ENCODE measurements at places on chromosomes 11 and 22.

DNA sequence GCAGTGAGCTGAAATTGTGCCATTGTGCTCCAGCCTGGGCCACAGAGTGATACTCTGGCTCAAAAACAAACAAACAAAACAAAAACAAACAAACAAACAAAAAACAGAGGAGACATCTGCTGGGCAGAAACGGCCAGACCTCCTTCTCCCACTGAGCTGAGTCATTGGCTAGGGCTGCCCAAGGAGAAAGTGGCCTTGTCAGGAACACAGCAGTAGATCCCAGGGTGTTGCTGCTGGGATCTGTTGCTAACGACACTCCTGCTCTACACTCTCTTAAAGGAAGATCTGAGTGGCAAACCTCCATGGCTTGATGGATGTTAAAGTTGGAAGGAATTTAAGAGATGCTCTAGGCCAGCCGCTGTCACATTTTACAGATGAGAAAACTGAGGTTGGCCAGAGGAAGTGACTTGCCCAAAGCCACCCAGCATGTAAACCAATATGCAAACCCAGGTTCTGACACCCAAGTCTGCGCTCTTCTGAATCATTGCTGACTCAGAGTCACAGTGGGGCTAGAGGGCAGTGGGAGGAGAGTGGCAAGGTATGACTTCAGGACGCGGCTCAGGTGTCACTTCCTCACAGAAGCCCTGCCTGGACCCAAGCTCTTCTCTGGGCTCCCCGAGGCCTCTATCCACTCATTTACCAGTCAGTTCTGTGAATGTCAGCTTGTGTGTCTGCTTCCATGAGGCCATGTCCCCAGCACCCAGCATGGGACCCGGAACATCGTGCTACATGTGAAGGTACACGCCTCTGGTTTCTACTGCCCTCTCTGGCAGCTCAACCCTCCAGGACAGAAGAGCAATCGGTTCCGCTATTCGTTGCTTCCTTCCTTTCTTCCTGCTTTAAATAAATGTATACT, 11.3 kb upstream of the GDPD5 start:
- DNase-seq: no peak

- no peak for DNase-seq
Measured at GRCh38 chr11:109304159-109304558, 117.8 kb upstream of the C11orf87 start.

DNA sequence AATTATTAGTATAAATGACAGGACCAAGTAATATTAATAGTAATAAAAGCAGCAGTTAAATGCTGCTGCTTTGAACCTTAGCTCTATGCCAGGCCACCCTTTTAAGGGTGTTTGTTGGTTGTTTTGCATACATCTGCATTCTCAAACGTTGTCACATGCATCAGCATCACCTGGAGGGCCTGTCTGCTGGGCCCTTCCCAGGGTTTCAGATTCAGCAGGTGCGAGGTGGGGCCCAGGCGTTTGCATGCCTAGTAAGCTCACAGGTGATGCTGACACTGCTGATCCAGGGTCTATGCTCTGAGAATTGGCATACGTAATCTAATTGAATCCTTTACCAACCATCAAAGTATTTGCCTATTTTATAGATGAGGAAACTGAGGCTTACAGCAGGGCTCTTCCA, 246.5 kb downstream of the CADM1 start:
- DNase-seq: no peak

- no peak for DNase-seq
Measured at GRCh38 chr11:111582881-111583280, 19.4 kb upstream of the SIK2 start.

DNA sequence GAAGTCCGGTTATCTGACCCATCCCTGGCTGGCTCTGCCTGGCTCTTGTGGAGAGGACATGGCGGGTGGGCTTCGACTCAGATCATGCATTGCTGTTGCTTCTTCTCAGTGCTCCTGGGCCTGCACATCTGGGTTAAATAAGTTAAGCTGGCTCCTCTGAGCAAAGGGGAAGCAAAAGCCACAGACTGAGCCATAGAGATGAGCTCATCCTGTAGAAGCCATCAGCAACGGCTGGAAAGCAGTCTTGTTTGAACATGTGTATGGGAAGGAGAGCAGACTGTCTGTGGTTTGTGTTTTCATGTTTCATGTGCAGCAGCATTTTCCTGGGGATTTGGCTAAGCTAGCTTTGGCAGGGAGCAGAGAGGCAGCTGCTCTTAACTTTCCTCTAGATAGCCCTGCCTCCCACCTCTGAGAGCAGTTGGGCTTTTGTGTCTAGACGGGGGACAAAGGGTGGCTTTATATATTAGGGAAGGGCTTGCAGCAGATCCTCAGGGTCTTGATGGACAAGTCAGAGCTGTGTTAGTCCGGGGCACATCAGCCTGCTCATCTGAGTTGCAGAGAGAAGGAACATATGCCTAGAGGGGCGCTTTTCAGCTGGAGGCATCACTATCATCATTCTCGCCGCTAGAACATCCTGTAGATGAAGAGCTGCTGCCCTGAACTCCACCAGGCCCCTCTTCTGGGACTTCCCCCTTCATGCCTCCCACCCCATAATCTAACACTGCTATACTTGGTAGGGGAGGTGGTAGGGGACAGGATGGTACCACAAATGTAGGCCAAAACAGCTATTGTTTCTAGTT, 14.9 kb downstream of the DCPS start:
- DNase-seq: no peak

DNA sequence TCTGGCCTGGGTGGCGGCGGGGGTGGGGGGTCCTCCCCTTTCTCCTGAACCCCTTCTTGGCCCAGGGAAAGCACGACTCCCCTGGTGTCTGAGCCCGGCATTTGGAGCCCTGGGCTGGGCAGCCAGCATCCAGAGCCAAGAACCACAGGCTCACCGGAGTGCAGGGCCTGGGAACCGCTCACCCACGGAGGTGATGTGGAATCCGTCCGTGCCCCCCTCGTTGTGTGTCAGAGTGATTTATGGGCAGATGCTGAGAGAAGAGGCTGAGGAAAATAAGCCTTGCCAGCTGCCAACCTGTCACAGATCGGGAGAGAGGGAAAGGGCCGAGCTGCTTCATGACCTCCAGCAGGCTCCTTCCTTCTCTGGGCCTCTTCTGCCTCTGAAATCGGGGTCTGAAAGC, 33.7 kb downstream of the WNT11 start:
- no peak for DNase-seq

GRCh38 chr11:96254087-96254486, 88.9 kb downstream of the MAML2 start:
- DNase-seq: no peak

DNA sequence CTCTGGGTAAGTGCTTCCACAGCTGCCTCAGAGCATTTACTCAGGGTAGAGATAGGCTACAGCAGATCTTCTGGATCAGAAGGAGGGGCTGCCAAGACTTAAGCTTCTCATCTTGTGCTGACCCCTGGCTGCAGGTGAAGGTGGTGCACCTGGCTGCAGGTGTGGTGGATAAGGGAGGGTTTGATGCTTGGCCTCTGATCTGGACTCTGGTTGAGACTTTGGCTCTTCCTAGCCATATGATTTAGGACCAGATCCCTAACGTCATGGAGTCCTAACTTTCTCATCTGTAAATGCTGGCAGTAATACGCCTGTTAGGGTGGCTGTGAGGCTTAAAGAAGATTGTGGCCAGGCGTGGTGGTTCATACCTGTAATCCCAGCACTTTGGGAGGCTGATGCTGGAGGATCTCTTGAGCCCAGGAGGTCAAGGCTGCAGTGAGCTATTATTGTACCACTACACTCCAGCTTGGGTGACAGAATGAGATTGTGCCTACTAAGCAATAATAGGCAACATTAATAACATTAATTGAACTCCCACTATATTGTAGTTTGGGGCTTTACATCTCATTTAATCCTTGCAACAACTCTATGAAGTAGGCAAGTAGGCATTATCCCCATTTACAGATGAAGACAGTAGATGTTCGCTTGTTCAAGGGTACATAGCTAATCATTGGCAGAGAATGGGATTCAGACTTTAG, 10.7 kb downstream of the DTX4 start:
- DNase-seq: no peak

GRCh38 chr11:134587345-134587744, 175.3 kb upstream of the B3GAT1 start:
- DNase-seq: no peak

DNA sequence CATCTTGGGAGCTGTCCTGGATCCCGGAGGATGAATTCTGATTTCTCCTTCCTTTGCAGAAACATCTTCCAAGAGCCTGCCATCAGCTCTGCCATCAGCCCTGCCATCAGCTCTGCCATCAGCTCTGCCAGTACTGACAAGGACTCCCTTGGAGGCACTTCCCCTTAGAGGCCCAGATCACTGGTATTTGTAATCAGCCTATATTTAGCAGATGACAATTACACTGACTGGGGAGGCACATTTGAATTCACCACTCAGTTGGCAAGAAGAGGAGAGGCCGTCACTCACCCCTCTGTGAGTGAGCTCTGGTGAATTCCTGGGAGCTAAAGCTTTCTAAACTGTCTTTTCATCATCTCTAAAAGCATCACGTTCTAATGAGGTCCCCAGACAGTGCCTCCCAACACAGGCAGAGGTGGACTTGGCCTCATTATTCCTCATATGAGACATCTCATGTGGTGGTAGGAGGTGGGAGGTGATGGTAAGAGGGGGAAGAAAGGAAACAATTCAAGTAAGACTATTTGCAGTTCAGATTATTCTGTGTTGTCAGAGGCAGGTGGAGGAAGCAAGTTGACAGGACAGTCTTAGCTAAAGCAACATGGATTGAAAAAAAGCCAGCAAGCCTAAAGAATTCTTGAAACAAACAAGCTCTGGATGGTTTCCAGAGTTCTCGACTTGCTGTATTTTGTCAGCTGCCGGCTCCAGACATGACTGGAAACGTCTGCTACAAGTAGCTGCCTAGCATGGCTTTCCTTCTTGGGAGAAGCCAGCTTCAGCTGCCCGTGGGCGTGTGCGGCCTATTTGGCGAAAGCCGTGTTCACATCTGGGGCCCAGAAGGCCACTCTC, 771.7 kb downstream of the TBC1D22A start:
- no peak for DNase-seq

DNA sequence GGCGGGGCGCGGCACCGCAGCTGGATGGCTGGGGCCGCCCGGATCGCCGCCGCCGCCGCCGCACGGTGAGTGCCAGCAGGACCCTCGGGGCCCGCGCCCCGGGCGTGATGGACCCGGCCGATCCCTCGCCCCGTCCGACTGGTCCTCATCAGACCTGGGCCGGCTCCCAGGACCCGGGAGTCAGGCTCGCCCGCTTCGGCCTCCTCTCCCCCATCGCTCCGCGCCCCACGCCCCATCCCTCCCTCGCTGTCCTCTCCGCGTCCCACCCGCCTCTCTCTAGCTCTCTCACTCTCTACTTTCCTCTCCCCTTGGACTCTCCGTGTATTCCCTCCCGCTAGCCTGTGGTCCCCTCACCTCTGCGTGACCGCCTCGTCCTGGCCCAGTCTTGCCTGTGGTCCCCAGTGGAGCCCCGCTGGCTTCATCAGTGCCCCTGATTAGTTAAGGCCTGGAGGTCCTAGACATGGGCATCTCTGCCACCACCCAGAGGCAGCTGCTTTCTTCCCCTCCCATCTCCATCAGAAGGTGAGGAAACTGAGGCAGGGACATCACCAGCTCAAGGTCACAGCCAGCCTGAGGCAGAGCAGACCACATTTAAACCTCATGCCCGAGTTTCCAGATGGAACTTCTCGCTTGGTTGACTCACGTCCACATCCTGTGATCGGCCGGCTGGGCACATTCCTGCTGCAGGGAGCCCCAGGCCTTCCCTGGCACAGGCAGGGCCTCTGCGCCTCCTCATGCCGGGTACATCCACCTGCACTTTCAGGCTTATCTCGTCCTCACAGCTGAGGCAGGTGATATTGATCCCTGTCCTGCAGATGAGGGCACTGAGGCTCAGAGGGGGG, 429 bp downstream of the SLC39A13 start:
- peak; percentile 54 for DNase-seq

DNA sequence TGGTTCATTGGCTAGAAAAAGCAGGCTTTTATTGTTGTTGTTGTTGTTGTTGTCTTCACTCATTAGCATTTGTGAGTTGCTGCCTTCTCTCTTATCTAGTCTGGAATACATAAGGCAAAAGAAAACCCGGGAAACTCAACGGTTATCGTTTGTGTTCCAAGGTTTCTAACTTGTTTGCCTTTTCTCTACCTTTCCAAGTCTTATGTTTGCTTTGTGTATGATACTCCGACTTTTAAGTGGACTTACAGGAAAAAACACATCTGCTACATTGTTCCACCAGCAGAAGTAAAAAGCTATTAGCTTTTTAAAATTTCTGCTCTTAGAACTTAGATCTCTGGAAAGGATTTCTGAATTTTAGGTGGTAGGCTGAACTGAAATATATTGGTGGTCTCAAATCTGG, 27.0 kb upstream of the HIKESHI start:
- DNase-seq: no peak

DNA sequence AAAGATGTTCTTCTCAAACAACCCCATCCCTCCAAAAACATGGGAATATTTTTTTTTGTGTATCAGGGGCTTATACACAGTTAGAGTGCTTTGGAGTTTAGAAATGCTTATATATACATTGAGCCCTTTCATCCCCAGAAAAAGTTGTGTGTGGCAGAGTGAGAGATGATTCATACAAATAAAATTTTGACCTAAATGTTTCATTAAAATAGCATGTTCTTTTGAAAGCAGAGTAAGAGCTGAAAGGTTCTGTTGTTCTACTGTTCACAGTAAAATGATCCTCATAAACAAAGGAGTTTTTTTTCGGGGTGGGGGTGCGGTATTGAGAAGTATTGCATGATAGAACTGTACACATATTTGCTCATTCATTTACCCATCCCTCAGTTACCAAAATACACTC, 512.4 kb downstream of the DLG2 start:
- DNase-seq: no peak

DNA sequence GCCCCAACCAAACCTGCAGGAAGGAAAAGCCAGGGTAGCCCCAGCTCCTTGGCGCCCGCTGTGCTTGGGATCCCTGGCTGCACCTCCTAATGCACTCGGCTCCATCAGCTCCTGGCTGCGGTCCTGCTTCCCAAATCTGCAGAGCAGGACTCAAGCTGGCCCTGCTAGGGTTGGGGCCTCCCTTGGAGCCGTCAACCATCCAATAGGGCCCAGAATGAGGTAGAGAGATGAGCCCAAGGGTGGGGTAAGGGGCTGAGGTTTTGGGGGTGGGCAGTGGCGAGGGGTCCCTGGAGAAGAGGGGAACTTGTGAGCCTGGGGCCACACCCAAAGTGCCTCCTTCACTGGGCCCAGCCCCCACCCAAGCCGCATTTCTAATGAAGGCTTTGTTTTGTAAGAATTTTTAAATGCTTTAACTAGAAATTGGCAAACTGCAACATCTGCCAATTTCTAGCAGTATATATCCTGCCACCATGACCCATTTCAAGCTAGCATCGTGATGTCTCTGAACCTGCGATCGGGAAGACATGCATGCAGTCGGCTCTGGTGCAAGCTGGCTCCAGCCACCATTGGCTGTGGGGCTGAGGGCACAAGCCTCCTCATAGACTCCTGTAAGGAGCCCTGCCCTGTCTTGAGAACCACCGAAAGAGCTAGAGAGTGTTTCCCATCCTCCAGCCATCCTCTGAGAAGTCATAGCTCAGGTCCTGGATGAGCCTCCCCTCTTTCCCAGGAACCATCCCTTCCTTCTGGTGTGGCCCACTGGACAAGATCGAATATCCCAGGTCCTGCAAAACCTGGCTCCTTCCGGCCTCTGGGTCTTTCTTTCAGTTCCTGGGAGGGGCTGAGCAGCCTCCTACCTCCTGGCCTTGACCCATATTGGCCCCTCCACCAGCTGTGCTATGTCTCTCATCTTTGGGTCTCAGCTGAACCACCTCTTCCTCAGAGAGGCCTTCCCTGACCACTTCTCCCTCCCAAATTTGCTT, 15.5 kb downstream of the C1QTNF6 start:
- no peak for DNase-seq

- DNase-seq: no peak
Measured at GRCh38 chr11:128519338-128519737, 68.0 kb downstream of the ETS1 start.
